ENCODE measurements at places on chromosomes 16 and 17. TPM values are rescaled to one million over a fixed set of nuclear protein-coding genes. Genes with fewer than 3 reads are reported as not detected.

The CCL17 gene
- not detected for total RNA-seq

The TP53TG3E gene
- not detected for total RNA-seq

The CCL18 gene
- not detected for total RNA-seq

The FOXC2 gene
- total RNA-seq = 0.62 TPM

The EXOC3L1 gene
- 0.47 TPM for total RNA-seq

GRCh38 chr16:25038239-25038954, 23.2 kb upstream of the ARHGAP17 start:
- DNase-seq = no peak

DNA sequence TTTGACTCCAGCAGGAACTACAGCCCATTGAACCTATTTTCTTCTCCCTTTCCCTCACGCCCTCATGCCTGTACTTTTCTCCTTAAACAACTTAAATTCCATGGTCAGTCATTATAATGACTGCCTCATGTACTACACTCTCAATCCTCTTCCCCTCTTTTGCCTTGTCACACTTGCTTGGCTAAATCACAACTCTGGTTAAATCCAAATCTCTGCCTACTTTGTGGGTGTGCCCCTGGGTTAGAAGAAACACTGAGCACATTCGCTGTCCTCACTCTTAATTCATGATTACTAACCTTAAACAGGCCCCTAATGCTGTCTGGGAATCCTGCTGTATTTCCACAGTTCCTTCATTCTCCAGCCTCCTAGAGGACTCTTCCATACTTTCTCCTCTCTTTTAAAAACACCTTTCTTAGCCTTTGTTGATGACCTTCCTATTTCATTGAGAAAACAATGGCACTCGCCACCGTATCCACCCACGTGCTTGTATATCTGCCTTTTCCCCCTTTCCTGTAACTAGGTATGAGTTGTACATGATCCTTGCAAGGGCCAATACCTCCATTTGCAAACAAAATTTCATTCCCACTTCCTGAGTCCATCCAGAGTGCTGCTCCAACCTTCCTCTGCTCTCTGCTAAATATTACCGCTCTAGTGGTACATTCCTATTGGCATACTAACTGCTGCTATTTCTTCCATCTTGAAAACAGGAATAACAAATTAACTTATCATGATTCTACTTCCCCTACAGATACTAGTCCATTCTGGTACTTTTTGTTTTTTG, 28.9 kb downstream of the ZNRF1 start:
- no peak for DNase-seq

GRCh38 chr16:276426-277077, 808 bp upstream of the RGS11 start:
- DNase-seq = no peak

- DNase-seq = no peak
Observed at GRCh38 chr17:28204751-28205150, 114.2 kb upstream of the TMEM97 start.

DNA sequence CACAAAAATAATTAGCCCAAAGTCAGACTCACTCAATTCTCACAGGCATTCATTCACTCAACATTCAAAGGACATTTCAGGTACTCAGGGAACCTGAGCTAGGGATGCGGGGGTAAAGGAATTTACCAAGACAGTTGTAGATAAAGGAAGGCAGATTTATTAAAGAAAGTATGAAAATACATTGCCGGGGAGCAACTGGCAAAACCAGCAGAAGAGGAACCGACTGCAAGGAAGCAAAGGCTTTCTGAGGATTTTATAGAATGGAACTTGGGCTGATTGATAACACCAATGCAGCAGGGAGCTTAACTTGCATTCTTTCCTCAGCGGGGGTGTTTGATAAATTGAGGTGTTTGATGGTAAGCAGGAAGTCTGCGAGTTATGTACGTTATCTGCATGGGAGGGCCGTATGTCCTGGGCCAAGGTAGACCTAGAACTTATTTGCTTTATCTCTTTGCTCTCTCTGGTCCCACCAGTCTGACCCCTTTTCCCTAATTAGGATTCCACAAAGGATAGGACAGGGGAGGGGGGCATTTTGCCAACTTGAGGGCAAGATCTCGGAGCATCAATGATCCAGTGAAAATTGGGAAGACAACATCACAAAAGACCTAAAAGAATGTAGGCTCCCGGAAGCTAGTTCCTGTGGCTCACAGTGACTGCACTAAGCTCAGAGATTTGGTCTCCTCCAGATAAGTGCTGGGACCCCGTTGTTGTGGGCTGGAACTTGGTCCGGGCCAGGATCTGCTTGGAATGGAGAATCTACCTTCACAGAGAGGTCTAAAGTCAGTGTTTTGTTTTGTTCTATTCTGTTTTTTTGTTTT, 5.8 kb upstream of the MT3 start:
- DNase-seq = no peak

DNA sequence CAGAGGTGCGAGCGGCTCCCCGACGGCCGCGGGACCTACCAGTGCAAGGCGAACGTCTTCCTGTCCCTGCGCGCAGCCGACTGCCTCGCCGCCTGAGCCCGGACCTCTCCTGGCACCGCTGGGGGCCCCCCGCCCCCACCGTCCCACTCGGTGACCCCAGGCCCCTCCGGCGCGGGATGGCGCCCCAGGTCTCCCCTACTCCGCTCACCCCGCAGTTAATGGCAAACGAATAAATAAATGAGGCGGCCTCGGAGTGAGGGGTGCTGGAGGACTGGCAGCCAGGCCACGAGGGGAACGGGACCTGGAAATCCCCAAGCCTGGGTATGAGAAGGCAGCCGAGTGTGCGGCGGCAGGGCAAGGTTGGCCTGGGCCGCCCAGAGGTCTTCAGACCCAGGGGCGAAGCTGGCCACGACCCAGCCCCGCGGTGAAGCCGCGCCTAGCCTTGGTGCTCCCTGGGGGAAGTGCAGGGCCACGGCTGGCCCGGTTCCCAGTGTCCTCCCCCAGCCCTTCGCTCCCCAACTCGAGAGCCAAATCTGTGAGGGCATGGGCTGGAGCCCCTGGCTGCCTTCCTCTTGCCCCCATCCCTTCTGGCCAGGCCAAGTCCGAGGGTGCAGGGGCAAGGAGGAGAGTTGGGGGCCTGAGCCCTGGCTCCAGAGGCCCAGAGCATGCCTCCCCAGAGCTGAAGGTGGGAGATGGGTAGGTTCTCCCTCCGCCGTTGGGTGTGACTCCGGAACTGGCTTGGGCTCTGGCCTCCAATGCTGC, 796 bp downstream of the NPB start:
- no peak for DNase-seq

- no peak for DNase-seq
Observed at GRCh38 chr16:22054847-22055590, 37.3 kb upstream of the VWA3A start.

DNA sequence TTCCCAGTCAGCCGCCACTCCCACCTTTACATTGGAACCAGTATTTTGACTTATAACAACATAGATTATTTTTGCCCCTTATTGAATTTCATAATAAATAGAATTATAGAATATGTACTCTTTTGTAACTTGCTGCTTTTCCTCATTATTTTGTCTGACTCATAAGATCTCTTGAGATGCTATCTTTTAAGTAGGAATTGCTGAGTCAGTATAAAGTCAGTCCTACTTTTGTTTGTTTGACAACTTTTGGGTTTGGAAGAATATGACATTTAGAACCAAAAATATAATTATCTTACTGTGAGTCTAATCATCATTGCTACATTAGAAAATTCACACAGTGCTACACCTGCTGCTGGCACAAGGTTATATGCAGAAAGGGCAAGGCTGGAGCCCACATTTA, 69.7 kb downstream of the STXBP4 start:
- DNase-seq = no peak

DNA sequence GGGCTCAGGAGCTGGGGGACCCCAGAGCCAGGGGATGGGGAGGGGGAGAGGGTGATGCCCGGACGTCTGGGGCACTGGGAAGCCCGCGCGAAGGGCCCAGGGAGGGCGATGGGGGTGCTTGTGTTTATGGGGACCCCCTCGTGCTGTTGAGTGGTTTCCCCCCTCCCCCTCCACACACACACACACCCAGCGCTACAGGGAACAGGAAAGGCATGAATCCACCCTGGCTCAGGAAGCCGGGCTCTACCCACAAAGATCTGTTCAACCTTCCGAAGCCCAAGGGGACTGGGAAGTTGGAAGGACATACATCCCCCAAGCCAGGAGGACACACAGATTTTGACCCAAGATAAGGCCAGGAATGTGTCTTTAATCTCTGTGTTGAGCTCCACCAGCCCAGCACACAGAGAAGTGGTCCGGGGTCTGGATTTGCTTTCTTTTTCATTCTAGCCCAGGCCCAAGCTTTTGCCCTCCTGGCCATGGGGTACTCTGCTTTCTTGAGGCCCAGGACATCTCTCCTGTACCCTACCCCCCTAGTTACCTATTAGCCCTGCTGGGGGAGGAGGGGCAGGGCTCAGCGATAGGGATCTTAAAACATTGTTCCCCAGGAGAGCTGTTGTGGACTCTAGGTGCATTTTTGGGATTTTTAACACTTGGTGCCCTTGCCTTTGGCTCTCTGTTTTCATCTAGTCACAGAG, 1.2 kb downstream of the UBALD2 start:
- DNase-seq = no peak

DNA sequence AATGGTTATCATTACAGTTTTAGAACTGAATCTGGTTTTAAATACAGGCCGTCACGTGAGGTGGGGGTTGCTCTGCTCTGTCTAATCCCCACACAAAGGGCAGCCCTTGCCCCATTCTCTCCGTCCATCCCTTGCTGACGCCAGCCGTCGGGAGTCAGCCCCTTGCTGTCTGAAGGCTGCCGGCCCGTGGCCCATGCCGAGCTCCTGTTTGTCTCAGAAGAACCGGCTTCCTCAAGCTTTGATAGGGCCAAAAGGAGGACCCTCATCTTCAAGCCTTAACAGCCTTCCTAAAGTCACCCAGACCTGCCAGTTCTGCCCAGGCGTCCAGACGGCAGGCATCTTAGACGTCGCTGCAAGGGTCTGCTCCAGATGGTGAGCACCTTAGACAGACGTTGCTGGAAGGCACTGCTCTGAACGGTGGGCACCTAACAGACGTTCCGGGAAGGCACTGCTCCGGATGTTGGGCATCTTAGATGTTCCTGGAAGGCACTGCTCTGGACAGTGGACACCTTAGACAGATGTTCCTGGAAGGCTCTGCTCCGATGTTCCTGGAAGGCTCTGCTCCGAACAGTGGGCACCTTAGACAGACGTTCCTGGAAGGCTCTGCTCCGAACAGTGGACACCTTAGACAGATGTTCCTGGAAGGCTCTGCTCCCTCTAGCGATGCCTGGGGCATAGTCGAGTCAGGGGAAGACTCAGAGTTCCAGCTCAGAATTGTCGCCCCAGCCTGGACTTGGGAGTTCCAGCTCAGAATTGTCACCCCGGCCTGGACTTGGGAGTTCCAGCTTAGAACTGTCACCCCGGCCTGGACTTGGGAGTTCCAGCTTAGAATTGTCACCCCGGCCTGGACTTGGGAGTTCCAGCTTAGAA, 35.1 kb upstream of the CHMP6 start:
- DNase-seq = no peak

DNA sequence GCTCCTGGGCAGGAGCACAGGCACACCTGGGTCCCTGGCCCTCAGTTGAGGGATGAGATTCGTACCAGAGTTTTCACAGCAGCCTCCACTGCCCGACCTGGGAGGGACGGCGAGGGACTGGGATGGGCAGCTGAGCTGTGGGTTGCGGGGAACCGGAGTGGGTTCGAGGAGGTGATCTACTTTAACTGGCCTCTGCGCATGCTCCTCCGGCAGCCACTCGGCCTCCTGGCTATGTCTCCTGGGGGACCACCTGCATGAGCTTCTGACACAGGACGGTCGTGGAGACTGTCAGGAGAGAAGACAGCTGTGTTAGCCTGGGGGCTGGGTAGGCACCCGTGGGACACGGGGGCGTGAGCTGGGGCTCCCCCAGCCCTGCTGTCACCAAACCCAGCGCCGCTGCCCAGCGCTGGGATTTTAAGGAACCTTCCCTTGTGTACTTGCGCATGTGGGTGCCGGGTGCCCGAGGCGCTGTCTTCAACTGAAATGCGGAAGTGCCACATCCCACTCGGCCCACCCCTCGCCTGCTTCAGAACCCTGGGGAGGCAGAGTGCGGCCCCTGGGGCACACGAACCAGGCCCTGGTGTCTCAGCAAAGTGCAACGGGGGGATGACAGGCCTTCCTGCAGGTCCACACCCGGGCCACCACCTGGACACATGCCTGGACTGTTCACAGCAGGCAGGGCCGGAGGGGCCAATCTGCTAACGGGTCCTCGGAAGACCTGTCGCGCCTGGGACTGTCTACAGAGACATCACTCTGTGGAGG, 36.4 kb downstream of the SLC7A5 start:
- DNase-seq = no peak

DNA sequence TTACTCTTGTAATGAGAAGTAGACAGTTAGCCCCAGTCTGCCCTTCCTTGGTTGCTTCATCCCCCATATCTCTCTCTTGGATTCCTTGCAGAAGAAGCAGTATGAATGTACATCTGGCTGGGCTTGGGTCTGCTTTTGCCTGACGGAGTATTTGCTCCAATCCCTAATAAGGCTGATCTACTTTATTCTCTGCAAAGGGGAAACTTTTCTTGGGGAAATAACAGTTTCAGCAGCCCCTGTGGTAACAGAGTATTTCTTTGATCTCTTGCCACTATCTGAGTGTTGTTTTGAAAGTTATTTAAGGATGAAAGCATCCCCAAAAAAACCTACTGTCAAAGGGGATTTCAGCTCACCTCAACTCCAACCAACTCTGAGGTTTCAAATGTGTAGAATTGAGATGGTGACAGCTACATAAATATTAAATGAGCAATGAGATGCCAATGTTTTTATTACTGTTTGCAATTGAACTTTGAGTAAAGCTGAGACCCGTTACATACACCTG, 168.9 kb upstream of the NOG start:
- no peak for DNase-seq

- DNase-seq = no peak
Observed at GRCh38 chr17:50818921-50819657, 16.3 kb upstream of the WFIKKN2 start.

GRCh38 chr17:74328487-74328886, 2.5 kb downstream of the KIF19 start:
- no peak for DNase-seq

GRCh38 chr16:30051518-30051917, 14.0 kb upstream of the ALDOA start:
- peak; percentile 16 for DNase-seq

DNA sequence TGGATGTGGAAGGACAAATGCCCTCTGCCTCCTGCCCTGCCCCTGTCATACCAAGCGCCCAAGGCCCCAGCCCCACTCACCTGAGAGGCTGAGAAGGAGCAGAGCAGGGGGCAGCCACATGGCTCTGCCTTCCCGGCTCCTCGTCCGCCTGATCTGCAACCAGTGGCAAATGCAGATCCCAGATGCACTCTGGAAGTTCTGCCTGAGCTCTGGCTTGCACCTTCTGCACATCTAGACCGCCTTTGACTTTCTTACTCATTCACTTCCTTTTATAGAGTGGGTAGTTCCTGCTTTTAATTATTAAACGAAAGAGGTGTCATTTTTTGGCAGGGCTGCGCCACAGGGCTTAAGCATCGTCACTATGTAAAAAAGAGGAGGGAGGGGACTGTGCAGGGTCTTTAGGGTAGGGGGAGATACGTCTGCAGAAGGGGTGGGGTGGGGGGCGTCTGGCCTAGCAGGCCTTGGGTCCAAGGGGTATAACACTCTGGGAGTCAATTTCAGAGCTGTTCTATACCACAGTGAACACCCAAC, at the start of gene CD300LB:
Gene CD300LB (minus strand): TSS at position 245 of the 531 bp plus-strand sequence. CDS start 125 bp downstream, at position 120.
- DNase-seq = no peak
